ENCODE measurements at places on chromosomes 1 and 21. TPM values are rescaled to one million over a fixed set of nuclear protein-coding genes. Genes with fewer than 3 reads are reported as not detected.
A peak's percentile ranks its signal among the peaks of the same experiment; 100 is the strongest.

Gene KRTAP10-1
- not detected for total RNA-seq

DNA sequence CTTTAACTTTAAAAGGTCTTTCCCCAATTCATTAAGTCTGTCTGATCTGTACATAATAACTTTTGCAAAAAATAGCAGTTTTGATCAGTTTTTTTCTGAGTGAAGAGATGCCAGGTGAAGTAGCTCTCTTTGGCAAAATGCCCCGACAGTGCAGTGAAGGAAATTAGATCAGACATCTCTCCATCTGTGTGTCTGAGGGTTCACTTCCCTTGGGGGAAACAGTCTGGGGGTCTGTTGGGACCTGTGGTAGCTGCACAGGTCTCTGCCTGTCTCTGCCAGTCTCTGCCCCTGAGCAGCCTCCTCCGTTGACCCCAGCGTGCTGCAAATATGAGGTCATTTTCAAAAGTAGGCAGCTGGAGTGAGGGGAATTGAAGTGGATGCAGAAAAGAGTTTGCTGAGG lies 54.5 kb downstream of the TBCE start:
- no peak for DNase-seq

Gene CCDC18
- total RNA-seq, result 10.5 TPM

GRCh38 chr1:200671235-200671786 lies 1.6 kb upstream of the DDX59 start:
- DNase-seq, result no peak

DNA sequence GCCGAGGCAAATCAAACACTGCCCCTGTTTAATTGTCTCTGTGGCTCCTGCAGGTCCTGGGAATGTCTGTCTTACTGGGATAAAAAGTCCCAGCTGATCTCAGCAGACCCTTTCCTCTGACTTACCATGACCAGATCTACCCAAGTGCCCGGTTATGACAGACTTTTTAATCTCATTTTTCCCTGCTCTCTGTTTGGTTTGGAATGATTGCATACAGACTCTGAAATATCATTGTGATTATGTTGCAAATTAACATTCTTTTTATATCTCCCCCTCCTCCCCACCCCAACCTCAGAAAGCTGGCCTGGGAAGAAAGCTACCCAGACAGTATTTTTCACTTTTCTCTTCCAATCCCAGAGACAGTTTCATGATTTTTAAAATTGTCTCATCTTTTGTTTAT lies 16.3 kb downstream of the RAB7B start:
- DNase-seq, result no peak

- DNase-seq, result no peak
Measured at GRCh38 chr1:69976896-69977295, 228.5 kb downstream of the LRRC40 start.

GRCh38 chr1:95057351-95057750 lies 15.4 kb downstream of the ALG14 start:
- no peak for DNase-seq

- DNase-seq, result no peak
Measured at GRCh38 chr1:184691719-184692324, 62.8 kb downstream of the EDEM3 start.

Gene FMO3
- total RNA-seq, result not detected

Gene PKP1
- not detected for total RNA-seq

- no peak for DNase-seq
Measured at GRCh38 chr1:200894712-200895442, at the start of gene INAVA. Gene INAVA (plus strand): TSS chr1:200894900. CDS start chr1:200898401, 3,501 bp downstream.

DNA sequence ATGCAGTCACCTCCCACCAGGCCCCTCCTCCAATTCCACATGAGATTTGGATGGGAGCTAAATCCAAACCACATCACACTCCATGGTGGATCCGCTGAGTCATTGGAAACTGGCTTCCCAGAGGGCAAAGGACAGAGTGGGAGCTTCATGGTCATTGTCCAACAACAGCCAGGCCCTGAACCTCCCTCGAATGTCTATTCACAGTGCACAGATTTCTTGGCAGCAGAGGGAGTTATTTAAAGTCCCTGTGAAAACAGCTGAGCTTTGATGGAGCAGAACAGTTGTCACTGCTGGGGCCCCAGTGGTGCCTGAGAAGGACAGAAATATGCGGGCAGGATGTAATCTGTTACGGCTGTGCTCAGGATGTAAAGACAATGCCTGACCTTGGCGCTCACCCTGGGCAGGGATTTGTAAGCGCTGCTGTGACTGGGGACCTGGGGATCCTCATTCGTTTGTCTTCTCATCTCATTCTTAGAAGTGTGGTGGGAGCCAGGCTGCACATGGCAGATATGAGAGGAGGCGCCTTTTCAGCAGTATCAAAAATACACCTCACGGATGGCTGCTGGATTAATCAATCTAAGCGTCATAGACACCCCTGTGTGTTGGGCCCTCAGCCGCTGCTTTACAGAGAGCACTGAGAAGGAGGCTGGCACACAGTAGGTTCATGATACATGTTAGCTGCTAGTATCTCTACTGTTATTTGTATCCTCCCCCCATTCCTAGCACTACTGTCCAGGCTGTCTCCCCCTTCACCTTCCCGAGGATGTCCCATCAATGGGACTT lies 439.4 kb downstream of the PTPRU start:
- peak; percentile 18 for DNase-seq

DNA sequence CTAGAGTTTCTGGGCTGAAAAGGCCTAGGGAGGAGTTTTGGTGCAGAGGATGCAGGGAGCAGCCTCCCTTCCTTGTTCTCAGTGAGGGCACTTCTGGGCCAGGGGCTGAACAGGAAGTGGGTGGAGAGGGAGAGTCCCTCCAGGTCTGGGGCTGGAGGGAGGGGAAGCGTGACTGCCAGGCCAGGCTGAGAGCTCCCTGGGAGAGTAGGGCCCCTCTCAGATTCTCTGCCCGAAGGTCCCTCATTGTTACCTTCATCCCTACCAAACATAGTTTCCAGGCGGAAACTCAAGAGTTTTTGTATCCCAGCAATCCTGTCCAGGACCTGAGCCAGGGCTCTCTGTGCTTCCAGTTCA lies 36.8 kb downstream of the CITED4 start:
- DNase-seq, result peak; percentile 73

Gene GJB4
- not detected for total RNA-seq

DNA sequence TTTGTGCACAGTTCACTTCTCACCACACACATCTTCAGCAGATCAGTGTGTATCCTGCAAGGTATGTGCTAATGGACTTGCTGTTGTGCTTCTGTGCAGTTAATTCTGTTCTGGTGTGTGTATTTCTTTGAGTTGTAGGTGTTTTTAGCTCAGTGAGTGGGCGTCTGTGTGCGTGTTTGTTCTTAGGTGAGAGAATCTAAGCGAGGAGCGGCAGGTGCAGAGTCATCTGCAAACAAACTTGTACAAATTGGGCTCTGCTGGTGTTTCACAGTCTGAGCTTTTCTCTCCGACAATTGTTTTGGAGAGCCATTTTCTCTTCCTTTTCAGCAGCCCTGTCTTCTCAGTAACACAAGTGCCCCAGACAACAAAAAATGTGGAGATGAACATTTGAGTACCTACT lies 43.6 kb downstream of the ACP6 start:
- no peak for DNase-seq

DNA sequence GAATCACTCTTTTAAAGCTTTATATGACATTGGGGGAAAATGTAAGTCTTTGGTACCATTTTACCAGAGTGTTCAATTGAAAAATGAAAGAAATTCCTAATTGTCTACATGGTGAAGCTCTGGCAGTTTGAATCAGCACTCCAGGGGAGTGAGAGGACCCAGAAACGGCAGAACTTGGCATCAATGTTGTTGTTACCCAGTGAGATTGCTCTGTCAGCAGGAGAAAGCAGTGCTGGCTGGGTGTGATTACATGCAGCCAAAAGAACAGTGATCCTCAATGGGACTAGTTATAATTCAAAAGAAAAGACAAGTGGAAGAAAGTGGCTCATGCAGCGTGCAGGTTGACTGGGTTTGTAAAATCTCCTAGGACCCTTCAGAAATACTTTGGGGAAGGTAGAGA lies 206.4 kb downstream of the PTPRC start:
- no peak for DNase-seq

- no peak for DNase-seq
Measured at GRCh38 chr1:70902211-70902610, 145.4 kb downstream of the PTGER3 start.

GRCh38 chr1:75130865-75131564 lies 3.2 kb upstream of the LHX8 start:
- DNase-seq, result peak; percentile 73

Gene POU2F1
- total RNA-seq, result 28.8 TPM

Gene NUDC
- 76.4 TPM for total RNA-seq

Gene MMEL1
- 1.3 TPM for total RNA-seq

DNA sequence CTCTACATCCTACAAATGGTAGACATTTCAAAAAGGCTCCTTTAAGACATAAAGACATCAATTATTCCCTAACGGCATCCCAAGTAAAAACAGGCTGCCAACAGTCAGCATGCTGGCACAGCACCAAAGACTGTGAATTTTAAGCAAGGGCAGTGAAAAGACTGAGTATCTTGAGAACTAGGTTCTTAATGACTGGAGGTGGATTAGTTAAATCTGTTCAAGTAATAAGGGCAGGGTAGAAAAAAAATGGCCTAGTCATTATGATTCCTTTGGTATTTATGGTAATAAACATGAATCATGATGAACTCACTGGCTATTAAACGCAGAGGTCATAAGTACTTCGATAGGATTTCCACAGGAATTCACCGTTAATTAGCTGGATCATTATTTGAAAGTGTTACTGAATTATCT lies 75.2 kb downstream of the KIFAP3 start:
- DNase-seq, result no peak

Gene FALEC
- 2.6 TPM for total RNA-seq

All from H7 (cell line).